ENCODE measurements at places on chromosomes 3 and 15.

GRCh38 chr3:60764870-60765269, 486.4 kb downstream of the FHIT start:
- no peak for DNase-seq

DNA sequence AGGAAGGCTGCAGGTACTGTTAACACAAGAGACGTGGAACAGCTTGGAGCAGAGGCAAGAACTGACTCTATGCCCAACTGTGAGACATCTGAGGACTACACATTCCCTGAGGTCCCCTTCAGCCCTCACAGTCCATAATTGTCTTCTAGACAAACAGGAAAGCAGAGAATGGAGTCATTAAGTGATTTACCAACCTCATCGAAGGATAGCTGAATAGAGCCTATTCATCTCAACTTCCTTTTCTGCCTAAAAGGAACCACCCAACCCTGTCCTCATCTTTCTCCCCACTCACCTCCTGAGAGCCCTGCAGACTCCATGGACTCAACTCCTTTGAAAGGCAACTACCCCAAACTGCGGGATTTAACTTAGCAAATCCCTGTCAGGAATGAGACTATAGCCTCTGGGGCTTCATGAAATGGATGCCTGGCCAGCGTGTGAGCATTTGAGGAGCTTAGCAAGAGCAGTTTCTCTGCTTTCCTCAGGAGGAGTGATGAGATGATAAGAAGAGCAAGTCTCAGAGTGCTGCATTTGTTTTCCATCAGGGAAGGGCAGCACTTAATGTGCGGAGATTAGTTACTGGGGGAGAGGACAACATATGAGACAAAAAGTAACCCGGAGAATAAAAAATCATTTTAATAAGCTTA, 61.5 kb upstream of the FILIP1L start:
- no peak for DNase-seq

GRCh38 chr3:47323431-47324277, 40.9 kb downstream of the KLHL18 start:
- DNase-seq, result peak; percentile 24

DNA sequence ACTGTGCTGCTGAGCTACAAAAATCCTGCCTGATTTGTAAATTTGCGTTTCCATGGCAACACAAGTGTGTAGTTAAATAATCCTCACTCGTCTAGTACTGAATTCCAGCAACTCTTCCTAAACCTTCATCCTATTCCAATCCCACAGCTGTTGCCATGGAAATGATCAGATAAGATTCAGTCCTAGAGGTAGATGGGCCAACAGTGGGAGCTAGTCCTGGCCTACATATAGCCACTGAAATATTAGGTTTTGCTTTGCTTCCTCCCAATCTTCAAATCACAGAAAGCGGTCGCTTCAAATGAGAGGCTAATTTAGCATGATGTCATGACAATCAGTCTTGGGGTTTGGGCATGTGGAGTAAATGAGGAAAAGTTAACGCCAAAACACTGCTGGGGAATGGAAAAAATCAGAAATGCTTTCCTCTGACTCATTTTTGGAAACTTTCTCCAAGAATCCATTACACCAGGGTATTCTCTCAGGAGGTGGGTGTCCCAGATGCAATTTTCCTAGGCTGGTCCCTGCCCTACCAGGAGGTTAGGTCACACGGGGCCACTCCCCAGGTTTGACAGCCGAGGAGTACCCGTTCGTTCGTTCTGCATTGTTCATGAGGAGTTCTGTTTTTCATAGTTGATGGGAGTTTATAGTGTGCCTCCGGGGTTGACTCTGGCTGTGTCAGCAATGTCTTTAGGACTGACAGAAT, 159.2 kb upstream of the SLCO3A1 start:
- DNase-seq, result no peak

GRCh38 chr3:77041811-77042210, 1.9 kb downstream of the ROBO2 start:
- DNase-seq, result no peak

GRCh38 chr15:65956307-65956706, 87.0 kb downstream of the RAB11A start:
- no peak for DNase-seq

DNA sequence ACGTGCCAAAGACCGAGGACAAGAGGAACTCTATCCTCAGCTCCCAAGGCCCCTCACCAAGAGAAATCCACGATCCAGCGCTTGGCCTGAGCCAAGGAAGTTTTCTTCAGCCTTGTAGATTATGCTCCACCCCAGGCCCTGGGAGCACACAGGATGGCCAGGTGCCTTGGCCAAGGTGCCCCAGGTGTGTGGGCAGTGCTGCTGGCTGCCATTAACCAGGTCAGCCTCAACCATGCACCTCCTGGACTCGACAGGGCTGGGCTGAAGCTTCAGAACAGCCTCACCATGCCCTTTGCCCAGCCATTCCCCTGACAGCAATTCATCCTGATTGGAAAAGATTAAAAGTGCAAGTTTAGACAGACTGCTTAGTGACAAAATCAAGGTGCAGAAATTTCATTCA, 10.9 kb upstream of the MESP1 start:
- no peak for DNase-seq

GRCh38 chr3:191424881-191425280, 36.1 kb upstream of the PYDC2 start:
- no peak for DNase-seq

DNA sequence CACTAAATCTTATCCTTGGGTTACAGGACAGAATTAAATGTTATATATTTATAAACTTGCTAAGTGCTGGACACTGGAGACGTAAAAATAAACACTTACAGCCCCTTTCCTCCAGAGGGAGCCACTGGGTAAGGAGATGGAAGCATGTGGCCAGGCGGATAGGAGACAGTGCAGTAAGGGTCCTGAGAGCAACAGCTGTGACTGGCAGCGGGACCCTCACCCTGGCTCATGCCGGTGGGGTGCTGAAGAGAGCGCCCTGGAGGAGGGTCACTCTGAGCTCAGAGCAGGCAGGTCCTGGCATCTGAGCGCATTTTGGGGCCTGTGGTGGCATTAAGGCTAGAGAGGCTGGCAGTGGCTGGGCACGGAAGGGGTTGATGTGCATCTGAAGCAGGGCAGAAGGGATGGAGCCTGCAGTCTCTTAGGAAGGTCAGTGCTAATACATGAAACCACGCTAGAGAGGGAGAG, 16.0 kb downstream of the SEC61A1 start:
- peak; percentile 56 for DNase-seq

DNA sequence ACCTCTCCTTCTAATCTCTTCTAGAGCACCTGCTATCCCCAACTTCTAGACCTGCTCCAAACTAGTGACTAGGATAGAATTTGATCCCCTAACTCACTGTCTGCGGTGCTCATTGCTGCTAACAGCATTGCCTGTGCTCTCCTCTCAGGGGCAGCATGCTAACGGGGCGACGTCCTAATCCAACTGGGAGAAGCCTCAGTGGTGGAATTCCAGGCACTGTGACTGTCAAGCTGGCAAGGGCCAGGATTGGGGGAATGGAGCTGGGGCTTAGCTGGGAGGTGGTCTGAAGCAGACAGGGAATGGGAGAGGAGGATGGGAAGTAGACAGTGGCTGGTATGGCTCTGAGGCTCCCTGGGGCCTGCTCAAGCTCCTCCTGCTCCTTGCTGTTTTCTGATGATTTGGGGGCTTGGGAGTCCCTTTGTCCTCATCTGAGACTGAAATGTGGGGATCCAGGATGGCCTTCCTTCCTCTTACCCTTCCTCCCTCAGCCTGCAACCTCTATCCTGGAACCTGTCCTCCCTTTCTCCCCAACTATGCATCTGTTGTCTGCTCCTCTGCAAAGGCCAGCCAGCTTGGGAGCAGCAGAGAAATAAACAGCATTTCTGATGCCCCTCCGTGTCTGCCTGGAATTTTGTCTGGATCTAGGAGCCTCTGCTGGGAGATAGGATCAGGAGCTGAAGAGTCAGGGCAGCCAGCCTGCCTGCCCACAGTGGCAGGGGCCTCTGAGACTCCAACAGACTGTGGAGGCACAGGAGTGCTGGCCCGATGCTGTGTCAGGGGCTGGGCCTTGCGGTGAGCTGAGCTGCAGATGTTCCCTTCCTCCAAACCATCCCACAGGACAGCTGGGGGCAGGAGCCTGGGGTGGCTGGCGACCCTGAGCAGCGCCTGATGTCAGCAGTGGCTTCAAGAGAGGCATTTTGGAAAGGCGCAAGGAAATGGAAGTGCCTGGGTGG, 3.0 kb downstream of the ISLR start:
- DNase-seq, result no peak

GRCh38 chr3:29070959-29071634, 209.8 kb upstream of the RBMS3 start:
- no peak for DNase-seq

DNA sequence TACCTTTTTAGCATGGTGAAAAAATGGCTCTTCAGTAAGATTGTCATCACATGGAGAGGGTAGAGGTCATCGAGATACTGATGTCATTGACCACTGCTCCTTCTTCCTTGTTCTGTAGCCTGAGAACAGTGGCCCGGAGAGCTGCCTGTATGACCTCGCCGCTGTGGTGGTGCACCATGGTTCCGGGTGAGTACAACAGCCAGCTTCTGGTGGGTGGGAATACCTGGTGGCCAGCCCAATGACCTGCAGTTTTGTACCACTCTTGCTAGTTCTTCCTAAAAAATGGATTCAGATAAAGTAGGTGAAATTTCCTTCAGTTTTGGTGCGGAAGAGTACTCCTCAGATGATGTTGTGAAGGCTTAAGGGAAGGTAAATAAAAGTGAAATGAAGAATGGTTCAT, 8.4 kb upstream of the FBXL22 start:
- no peak for DNase-seq

GRCh38 chr3:192170659-192171058, 556.7 kb downstream of the FGF12 start:
- DNase-seq, result no peak

DNA sequence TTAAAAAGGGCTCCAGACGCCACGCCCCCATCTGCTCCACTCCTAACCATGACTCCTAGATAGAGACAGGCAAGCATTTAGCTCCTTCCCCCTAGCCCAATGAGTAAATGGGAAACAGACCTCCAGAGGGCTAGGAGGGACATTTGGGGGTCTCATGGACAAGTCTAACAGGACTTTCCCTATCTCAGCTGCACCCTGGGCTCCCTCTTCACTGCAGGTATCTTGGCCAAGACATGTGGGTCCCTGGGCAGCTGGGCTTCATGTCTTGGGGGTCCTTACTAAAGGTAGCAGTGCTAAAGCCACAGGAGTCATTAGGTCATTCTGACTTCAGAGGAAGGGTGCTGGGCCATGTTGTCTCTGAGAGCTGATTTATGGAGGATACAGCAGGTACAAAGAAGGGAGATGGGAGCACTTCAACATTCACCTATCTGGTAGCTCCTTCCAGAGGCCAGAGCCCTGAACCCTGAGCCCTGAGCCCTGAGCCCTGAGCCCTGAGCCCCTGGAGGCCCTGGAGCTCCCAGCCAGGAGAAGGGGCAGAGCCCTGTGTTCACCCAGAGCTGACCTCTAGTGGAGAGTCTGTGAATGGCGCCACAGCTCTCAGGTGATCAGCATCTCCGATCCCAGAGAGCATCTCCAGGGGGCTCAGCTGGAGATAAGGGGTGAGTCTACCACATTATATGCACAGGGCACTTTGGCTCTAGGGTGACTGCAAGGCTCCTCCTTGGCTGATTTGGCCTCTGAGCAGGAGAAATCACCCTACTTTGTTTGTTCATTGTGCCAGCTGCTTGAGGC, 40.1 kb upstream of the EPHB1 start:
- peak; percentile 28 for DNase-seq

DNA sequence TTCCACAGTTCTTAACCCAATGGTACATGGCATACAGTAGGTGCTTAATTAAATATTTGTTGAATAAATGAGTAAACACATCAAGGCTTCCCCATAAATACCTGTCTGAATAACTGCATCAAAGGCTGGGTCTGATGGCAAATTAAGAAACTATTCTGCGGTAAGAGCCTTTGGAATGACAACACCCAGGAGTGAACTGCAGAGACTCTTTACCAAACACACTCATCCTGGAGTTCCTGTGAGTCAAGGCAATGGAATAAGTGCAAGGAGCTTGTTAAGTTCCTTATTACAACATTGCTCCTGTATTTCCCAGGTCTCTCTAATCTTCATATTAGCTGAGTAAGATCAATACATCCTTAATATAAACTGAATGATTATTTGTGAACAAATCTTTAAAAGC, 119.9 kb upstream of the STT3B start:
- DNase-seq, result peak; percentile 40

- DNase-seq, result no peak
Measured at GRCh38 chr3:86788371-86788770, 202.6 kb downstream of the VGLL3 start.

DNA sequence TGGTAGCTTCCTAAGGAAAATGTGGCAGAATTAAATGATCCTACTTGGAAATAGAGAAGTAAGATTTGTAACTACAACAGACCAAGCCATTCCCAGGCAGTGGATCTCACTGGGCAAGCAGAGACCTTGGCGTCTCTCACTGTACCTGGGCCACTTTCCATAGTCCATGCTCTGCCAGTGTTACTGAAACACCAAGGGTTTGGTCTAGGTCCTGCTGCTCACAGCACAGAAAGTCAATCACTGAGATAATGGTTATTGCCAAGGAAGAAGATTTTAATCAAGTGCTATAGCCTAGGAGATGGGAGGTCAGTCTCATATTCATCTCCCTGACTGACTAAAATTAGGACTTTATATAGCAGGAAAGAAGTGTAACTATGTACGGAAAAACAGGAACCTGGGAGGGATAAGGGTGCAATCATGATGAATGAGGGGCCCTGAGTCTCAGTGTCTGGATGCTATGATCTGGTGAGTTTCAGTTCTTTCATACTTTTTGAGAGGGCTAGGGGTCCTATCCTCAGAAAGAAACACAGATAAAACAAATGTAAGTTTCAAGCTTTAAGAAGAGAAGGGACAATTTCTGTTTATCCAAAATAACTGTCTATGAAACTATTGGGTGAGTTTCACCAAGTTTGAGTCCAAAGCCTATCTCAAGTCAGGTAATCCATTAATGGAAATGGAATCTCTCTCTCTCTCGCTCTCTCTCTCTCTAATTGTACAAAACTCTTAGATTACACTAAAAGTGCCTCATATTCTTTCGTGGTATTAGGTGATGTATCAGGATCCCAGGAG, 20.6 kb downstream of the GPR15 start:
- no peak for DNase-seq

- DNase-seq, result no peak
Measured at GRCh38 chr3:77606372-77606771, 566.5 kb downstream of the ROBO2 start.

DNA sequence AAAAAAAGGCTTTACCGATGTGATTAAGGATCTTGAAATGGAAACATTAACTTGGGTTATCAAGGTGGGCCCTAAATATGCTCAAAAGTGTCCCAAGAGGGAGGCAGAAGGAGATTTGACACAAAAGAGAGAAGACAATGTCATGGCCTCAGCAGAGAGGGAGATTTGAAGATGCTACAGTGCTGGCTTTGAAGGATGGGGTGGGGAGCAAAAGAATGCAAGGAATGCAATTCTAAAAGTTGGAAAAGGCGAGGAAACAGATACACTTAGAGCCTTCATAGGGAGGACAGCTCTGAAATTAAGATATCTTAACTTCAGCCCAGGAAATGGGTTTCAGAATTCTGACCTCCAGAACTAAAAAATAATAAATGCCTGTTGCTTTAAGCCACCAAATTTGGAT, 314.5 kb upstream of the CCDC54 start:
- peak; percentile 30 for DNase-seq

GRCh38 chr15:35674873-35675781, 129.2 kb upstream of the DPH6 start:
- DNase-seq, result no peak
